ENCODE measurements at places on chromosomes 16 and 17.
A peak's percentile ranks its signal among the peaks of the same experiment; 100 is the strongest.

DNA sequence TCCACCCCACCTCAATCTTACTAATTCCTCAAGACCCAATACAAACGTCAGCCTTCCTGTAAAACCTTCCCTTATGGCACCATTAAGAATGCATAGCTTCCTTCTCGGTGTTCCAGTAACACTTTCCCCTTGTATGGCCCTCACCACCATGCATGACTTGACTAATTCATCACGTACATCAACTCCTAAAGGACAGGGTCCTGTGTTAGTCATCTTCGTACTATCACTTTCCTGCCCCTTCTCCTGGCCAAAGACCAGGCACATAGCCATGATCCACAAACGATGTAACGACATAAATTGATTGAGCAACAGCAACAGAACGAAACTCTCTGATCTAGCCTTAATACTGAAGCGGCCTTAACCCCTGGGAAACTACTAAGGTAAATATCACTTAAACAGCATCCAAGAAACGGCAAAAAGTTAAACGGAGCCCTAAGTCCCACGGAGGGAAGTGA is 612 bp downstream of the PSMD12 start:
- DNase-seq: no peak

GRCh38 chr16:12951392-12951791 is 50.0 kb downstream of the SHISA9 start:
- DNase-seq: no peak

DNA sequence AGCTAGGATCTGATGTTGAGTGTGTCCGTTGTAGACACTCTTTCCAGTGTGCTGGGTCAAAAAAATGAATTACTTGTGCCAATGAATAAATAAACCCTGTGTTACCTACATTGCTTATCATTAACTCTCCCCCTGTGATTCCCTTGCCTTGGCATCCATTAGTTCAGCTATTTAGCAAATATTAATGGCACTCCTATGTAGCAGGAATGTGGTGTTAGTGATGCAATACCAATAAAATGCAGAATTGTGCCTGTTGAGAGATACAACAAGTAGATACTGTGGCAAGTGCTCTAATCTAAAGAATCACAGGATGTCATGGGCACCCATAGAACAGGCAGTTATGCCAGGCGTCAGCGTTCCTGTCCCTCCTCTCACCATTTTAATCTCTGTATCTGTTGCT is 343.2 kb downstream of the PMP22 start:
- DNase-seq: no peak

- no peak for DNase-seq
Measured at GRCh38 chr17:79075446-79075750, 774 bp downstream of the ENGASE start.

DNA sequence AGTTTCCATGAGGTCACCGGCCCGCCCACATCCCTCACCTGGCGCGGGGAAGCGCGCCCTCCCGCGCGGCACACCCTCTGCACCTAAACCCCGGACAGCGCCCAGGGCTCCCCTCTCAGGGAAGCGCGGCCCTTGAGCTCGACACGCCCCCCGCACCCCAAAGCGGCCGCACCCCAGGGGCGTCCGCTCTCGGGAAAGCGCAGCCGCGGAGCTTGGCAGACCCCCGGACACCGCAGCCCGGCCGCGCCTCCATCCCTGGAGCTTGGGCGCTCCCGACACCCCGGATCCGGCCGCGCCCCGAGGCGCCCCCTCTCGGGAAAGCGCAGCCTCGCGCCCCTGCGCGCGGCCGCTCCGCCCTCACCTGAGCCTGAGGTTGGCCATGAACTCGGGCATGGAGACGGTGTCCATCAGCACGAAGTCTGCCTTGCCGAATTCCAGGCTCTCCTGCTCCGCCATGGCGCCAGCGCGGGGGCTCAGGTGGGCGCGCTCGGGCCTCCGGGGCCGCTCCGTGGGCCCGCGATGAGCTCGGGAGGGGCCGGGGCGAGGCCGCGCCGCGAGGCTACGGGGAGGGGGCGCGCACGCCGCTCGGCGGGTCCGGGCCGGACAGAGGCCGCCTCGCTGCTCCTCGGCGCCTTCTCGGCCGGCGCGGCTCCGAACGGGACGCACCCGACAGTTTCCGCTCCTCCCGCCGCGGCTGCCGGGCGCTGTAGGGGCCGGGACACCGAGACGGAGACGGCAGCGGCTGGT is at the start of gene MYO1D:
Gene MYO1D (minus strand): TSS at position 708 of the 747 bp plus-strand sequence. CDS start 252 bp downstream, at position 456.
- DNase-seq: peak; percentile 60

DNA sequence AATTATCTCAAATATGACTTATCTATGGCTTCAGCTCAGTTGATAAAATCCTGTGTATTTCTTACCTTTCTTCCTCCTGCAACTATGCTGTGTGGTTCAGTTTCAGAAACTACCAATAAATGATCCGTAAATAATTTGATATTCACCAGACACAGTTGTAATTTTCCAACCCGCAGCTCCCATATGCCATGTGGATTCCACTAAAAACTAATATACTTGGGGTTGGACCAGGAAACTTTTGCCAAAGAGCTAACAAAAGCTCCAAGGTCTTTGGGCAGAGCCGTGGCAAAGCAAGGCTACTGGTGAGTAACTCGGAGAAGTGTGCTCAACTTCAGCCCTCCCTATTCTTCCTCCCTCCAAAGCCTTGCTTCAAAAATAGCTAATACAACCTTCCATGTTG is 2.3 kb upstream of the CHST6 start:
- no peak for DNase-seq

- no peak for DNase-seq
Measured at GRCh38 chr17:66695098-66695497, 139.8 kb upstream of the CACNG5 start.

GRCh38 chr17:63181856-63182255 is 215.8 kb downstream of the TANC2 start:
- no peak for DNase-seq
